ENCODE measurements at places on chromosomes 6 and 20.

- DNase-seq, result no peak
Observed at GRCh38 chr20:12077875-12078274, 160.2 kb downstream of the BTBD3 start.

DNA sequence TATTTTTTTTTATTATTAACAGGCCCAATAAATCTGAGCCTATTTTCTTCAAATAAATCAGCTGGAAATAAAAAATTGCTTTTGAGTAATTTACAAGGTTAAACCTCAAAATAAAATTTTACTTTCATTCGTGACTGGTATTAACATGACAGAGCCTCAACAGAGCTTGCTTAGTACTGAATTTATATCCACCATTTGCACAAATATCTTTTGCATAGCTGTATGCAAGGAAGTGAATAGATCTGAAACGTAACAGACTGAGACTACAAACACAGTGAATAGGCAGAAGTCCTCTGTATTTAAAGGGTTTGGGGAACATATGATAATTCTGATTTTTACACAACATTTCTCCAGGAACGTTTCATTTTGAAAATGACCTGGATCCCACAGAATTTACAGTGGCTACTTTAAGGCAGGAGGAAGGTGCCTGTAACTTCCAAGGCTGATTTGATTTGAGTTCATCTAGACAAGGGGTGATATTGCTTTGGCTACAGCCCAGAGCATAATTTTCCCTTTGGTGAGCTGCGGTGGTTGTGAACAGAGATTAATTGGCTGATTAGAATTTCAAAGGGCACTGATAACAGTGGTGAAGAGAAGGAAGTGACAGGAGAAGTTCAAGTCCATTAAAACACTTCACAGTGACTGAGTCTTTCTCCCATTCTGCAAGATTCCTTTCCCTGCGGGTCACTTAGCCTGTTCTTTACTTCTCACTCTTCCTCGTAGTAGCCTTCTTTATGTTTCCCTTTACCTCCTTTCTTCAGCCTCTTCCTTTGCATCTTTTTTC is 121.2 kb upstream of the SASH1 start:
- DNase-seq, result no peak

- DNase-seq, result no peak
Observed at GRCh38 chr6:150269857-150270223, 99.0 kb upstream of the IYD start.

DNA sequence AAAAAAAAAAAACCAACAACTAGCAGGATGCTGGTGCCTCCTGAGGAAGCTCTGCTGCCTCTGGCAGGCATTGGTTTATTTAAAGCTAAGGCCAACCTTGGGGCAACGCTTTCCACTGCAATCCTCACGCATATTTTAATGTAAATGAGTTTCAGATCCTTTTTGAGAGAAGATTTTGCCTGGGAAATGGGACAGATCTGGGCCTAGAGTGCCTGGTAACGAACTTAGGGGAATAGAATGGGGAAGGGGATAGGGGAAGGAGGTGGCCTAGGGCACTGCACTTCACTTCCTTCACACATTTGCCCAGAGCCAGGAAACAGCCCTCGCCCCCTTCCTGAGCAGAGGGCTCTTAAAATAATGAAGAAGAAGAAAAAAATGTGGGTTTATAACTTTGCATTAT is 132.7 kb upstream of the TMEM170B start:
- no peak for DNase-seq

- no peak for DNase-seq
Observed at GRCh38 chr20:32971703-32972161, 32.5 kb downstream of the SUN5 start.
